ENCODE measurements at places on chromosomes 7 and 10. TPM values are rescaled to one million over a fixed set of nuclear protein-coding genes. Genes with fewer than 3 reads are reported as not detected.

DNA sequence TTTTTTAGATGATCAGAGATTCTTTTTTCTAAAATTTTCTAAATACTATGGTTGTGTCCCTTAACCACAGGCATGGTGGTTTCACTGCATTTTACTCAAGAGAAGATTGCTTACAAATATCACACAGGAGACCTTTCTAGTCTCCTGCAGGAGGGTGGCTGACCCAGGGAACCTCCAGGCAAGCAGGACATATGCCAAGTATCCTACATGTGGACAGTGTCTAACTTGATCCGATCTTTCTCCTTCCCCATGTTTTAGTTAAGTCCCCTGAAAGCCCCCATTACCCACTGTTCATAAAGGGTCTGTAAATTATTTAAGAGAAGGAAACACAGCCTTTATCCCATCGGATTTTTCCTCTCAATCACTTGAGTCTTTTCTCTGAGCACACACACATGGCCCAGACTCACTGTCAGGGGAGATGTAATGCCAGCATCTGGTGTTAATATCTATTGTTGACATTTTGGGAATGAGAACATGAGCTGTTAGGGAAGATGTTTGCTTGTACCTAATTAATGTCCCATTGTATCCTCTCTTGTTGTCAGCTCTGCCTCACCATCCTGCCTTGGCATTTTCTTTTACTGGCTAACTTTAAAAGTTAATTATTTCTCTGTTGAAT lies 755.2 kb downstream of the AUTS2 start:
- H3K36me3 ChIP-seq = peaks cover 13% of the 10 kb centered on the region
- peaks cover 7% of the 10 kb centered on the region for H3K27me3 ChIP-seq
- peak overlapping the region; percentile 19 for H3K27ac ChIP-seq
- H3K4me1 ChIP-seq = peaks cover 56% of the 10 kb centered on the region

TAS2R3 gene
- total RNA-seq = 1.6 TPM

DNA sequence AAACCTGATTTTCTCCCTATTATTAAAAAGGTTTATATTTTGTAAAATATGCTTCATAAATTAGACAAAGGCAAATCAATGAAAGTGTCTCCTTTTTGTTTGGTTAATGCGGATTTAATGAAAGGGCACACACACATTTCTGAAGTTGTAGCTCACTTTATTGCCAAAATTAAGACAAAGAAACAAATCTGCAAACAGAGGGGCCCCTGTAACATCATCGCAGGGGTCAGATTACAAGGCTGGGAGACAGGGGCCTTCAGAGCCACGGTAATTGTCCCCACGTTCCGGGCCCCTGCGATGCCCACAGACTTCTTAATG lies 22.4 kb downstream of the FGFBP3 start:
- peaks cover 18% of the 10 kb centered on the region for H3K4me1 ChIP-seq
- no peaks in the 10 kb centered on the region for H3K36me3 ChIP-seq
- DNase-seq = no peak
- H3K27ac ChIP-seq = peak overlapping the region; percentile 55

- H3K36me3 ChIP-seq = no peaks in the 10 kb centered on the region
- peaks cover 18% of the 10 kb centered on the region for H3K4me1 ChIP-seq
- H3K27me3 ChIP-seq = peaks cover 8% of the 10 kb centered on the region
- H3K27ac ChIP-seq = no peak overlapping the region
- H3K4me3 ChIP-seq = no peak overlapping the region
- DNase-seq = no peak
Measured at GRCh38 chr10:43196981-43197833, 59.0 kb downstream of the CSGALNACT2 start.

- DNase-seq = no peak
- peaks cover 1% of the 10 kb centered on the region for H3K27me3 ChIP-seq
- no peaks in the 10 kb centered on the region for H3K36me3 ChIP-seq
- H3K4me1 ChIP-seq = no peaks in the 10 kb centered on the region
- no peak overlapping the region for H3K27ac ChIP-seq
- no peak overlapping the region for H3K4me3 ChIP-seq
Measured at GRCh38 chr7:110898516-110898915, 192.4 kb upstream of the LRRN3 start.

WNT8B gene
- total RNA-seq = not detected

GRCh38 chr10:88962336-88962735 lies 9.8 kb upstream of the ACTA2 start:
- DNase-seq = no peak
- H3K4me3 ChIP-seq = no peak overlapping the region
- H3K4me1 ChIP-seq = no peaks in the 10 kb centered on the region
- H3K27ac ChIP-seq = no peak overlapping the region

DNA sequence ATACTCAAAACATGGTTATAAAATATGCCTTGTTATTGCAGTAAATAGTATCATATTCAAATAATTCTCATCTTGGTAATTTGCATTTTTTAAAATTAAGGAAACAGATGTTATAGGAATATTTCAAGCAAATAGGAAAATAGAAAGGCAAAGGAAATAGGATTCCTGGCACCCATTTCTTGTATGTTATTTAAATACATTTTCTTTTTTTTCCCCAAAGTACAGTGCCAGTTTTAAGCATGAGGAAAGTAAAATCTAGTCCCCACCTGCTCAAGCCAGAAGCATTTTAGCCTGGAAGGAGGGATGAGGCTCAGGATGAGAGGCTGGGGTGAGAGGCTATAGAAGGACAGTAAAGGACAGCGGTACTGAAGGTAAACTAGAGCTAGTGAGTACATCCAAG lies 38.1 kb downstream of the GNAT3 start:
- H3K4me1 ChIP-seq = peaks cover 21% of the 10 kb centered on the region
- no peaks in the 10 kb centered on the region for H3K27me3 ChIP-seq
- no peak overlapping the region for H3K4me3 ChIP-seq
- no peak for DNase-seq
- no peak overlapping the region for H3K27ac ChIP-seq
